ENCODE measurements at places on chromosomes 3 and 15.

DNA sequence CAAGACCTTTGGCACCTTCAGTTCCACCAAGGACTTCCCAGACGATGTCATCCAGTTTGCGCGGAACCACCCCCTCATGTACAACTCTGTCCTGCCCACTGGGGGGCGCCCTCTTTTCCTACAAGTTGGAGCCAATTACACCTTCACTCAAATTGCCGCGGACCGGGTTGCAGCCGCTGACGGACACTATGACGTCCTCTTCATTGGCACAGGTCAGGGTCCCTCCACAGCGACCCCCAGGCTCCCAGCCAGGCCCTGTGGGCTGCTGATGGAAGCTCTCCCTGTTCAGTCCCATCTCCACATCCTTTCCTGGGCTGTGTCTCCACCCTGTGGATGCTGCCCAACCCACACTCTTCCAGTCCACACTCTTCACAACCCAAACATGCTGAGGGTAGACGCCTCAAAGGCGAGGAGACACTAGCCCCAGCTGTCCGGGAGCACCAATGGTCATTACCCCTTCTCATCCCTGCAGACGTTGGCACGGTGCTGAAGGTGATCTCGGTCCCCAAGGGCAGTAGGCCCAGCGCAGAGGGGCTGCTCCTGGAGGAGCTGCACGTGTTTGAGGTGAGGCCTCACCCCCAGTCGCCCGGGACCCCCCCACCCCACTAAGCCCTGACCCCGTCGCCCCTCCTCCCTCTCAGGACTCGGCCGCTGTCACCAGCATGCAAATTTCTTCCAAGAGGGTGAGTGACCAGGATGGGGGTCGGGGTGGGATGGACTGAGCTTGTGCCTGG, 4.3 kb upstream of the LSMEM2 start:
- DNase-seq: peak; percentile 82

DNA sequence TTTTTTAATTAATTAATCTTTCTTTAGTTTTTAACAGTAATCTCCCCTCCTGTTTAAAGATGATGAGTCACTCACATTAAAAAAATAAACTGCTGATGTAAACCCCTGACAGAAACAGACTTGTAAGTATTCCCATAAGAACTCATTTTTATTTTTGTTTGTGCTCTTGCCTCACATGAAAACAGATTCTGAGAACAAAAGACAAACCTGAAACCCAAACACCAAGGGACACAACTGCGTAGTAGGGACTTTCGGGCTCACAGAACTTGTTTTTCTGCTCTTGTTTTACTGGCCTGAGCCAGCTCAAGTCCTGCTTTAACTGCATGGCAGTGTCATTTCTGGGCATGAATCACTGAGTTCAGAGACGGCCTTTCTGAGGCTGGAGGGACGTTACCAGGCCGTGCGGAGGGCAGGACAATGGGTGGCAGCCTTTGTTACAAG, 600.8 kb downstream of the FOXP1 start:
- peak; percentile 69 for DNase-seq

DNA sequence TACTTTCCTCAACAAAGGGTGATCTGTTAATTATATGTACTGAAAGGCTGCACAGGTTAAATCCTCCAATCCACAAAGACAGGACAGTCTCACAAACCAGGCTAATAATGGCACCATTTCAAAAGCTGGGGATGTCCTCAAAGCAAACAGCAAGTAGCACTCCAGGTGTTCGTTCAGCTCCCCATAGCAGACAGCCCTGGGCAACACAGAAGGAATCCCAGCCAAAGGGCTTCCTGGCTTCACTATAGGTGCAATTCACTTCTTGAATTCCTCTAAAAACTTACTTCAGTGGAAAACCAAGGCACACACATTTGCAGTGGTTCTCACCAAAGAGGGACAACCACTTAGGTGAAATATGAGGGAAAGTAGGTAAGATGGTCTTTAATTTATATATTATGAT, 166.7 kb downstream of the CTNNB1 start:
- DNase-seq: no peak

GRCh38 chr15:69749797-69750196, 297.2 kb downstream of the RPLP1 start:
- peak; percentile 4 for DNase-seq

DNA sequence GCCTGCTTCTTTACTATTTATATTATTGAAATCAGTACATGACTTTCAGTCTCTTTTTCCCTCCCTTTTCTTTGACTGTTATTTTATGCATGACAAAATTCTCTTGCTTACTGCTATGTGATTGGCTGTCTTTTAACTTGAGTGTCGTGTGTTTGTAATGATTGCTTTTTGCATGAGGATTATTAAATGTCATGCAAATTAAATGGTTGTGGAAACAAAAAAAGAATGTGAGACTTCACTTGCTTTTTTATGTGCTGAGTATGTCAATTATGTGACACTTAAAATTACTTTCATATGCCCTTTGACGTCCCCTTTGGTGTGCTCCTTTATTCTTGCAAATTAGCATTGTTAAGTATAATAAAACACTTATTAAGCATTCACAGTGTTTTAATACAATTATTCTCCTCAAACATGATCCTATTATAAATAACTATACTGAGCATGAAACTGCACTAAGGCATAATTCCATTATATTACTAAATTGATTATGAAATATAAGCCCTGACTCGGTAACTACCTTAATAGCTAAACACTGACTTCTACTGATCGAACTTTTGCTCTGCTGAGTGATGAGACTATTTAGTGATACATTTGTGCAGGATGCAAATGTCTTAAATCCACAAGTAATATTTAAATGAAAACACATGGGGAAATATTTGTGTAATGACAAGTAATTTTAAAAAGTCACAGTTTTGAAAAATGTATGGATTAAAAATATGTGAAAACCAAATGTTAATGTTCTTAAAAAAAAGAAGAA, 401.7 kb downstream of the NLGN1 start:
- DNase-seq: no peak

- no peak for DNase-seq
These were observed 55.7 kb downstream of the RLBP1 start for GRCh38 chr15:89165677-89166076.

- no peak for DNase-seq
These were observed 1.3 kb downstream of the ADAMTS7 start for GRCh38 chr15:78810003-78810361.

- DNase-seq: no peak
These were observed 111.4 kb upstream of the ZBED2 start for GRCh38 chr3:111706527-111706926.

- DNase-seq: no peak
These were observed 256.5 kb upstream of the CBLB start for GRCh38 chr3:106125321-106125720.

DNA sequence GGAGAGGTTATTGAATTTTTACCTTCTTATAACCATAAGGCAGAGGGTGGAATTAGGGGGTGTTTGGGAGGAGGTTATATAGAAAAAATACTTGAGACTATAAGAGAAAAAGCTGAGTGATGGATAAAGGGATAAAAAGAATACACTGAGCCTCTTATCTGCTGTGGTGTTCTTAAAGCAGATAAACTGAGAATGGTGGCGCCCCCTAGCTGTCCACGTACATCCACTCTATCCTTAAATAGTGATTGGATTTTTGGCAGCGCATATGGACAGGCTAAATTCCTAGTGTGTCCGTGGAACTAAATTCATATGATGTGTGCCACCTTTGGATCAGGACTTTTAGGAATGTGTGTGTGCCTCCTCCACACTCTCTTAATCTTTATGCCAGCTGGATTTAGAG, 121.1 kb downstream of the OXSM start:
- DNase-seq: peak; percentile 81

GRCh38 chr15:42499858-42500609, 4.6 kb downstream of the SNAP23 start:
- peak; percentile 87 for DNase-seq

- no peak for DNase-seq
These were observed 9.7 kb upstream of the LRRC15 start for GRCh38 chr3:194379231-194379630.

- DNase-seq: peak; percentile 72
These were observed 30.9 kb upstream of the CLK3 start for GRCh38 chr15:74584779-74585178.

GRCh38 chr3:134790065-134790464, 5.0 kb upstream of the EPHB1 start:
- no peak for DNase-seq

- DNase-seq: peak; percentile 80
These were observed 379.1 kb upstream of the PROK2 start for GRCh38 chr3:72163809-72164634.

GRCh38 chr3:69746119-69746518, 6.9 kb downstream of the MITF start:
- DNase-seq: no peak

- DNase-seq: no peak
These were observed 2.9 kb downstream of the PXK start for GRCh38 chr3:58335652-58335947.

DNA sequence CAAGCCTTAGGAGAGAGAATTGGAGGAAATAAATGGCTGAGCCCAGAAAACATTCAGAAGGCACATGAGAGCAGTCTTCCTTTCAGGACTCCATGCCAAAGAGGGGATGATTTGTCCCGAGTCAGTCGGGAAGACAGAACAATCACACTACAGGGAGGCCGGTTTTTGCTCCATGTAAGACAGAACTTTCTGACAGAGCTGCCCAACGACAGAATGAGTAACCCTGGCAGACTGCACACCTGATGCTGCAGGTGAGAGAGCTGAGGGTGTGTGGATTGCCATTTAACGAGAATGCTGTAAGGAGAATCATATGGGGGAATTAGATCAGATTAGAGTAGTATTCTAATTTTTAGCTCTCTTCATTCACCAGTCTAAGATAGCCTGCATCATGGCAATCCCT, 533.0 kb downstream of the EPHB1 start:
- no peak for DNase-seq

GRCh38 chr3:100106094-100106493, 8.2 kb downstream of the FILIP1L start:
- peak; percentile 42 for DNase-seq

- DNase-seq: no peak
These were observed 45.4 kb downstream of the TMEM45A start for GRCh38 chr3:100537646-100538338.

- no peak for DNase-seq
These were observed 104.1 kb downstream of the LIPC start for GRCh38 chr15:58535894-58536293.

DNA sequence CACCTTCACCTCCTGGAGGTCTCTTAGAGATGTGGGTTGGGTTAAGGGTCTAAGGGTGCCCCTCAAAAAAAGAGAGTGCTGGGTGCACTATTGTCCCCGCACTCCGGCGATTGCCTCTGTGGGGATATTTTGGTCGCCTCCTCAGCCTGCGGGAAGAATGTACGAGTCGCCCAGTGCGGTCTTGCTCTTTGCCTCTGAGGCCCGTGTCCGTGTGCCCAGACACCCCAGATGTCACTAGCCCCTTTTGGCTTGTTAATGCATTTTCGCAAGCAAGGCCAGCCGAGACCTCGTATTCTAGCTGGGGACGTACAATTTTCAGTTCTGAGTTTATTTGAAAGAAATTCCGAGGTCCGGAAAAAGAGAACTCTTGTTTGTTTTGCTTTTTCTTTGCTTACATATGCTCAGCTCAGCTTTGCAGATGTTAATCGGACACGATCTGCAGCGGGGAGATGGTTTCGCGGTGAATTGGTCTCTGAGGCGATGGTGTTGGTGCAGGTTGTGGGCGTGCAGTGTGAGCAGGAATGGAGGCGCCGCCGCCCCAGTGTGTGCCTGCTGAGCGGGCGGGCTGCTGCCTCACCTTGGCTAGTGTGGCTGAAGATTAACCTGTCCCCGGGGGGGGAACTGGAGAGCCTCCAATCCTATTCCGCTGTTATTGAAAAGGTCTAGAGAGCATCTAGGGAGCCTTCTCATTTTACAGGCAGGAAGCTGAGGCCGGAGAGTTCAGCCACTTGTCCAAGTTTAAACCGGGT, 1.4 kb downstream of the ST6GAL1 start:
- DNase-seq: peak; percentile 84

DNA sequence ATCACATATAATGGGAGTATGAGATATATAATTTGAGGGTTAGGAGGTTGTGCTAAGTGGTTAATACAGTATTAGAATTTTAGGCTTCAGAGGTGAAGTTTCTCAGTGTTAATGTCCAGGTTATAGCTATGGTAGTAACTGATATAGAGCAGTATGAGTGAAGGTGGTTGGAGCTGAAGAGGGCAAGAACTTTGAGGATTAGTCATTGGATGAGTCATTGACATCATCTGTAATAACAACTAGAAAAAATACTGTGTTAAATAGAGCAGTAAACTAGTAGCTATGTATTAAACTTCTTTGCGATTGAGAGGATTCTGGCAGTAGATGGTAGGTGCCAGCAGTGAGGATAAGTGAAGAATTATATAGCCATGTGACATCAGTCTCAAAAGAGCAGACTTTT, 47.5 kb upstream of the EIF3J start:
- peak; percentile 64 for DNase-seq

GRCh38 chr3:36373084-36373483, 7.2 kb upstream of the STAC start:
- no peak for DNase-seq

DNA sequence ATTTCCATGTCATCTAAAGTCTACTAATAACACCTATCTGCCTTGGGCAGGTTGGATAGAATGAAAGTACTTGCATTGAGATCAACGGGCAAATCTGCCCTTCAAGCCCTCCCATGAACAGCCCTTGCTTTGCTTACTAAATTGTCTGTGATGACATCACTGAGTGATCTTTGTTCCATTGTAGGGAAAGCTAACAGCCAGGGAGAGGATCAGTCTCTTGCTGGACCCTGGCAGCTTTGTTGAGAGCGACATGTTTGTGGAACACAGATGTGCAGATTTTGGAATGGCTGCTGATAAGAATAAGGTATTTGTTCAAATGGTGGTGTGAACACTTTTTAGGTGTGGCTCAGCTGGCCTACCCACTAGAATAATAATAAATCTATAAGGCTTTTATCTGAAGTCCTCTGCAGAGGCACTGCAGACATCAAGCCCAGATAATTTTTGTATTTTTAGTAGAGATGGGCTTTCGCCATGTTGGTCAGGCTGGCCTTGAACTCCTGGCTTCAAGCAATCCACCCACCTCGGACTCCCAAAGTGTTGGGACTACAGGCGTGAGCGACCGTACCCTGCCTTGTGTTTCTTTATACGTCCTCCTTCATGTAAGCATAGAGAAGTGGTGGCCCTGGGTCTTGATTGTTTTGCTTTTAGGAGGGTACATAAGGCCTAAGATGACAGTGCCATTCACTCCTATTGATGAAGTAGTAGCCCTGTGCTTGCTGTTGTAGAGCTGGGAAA, 5.7 kb downstream of the PCCB start:
- no peak for DNase-seq

DNA sequence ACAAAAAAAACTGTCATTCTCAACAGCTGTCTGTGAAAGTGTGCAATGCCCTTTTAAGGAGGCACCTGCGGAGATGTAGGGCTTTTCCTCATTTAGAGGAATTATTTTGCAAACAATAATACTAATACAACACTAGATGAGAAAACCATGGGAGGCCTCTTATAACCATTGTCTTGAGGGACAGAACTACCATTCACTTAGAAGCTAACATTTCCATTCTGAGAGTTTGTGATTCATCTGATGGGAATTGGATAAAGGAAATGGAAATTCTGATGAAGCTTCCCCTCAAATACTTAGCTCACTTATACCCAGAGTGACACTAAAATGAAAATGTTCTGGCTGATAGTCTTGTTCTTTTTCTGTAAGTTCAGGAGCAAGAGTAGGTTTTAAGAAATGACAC, 147.7 kb downstream of the CADPS start:
- no peak for DNase-seq
